Activated CD4-positive, alpha-beta T cell treated with anti-CD3 and anti-CD28 coated beads, Interleukin-2, amount 50 U/mL, for 4 hours (primary cell): ENCODE measurements at places on chromosomes 4 and X.

GRCh38 chrX:99603091-99603814 lies 806.8 kb downstream of the PCDH19 start:
- DNase-seq = no peak

DNA sequence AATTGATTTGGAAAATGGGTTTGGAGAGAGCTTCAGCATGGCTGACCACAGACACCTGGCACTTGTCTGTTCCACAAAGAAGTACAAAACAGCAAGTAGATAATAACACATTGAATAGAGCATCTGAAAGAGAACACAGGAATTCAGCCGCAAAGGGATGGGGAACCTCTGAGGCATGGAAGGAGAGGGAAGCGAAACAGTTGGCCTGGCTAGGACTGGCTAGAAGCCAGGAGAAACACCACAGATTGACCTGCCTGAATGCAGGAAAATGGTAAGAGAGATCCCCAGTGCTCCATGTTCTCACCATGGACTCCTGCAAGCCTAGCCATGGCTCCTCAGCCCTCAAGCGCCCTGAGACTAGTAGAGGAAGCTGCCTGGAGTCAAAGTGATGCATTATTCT lies 169.7 kb upstream of the SH3RF1 start:
- DNase-seq = no peak

DNA sequence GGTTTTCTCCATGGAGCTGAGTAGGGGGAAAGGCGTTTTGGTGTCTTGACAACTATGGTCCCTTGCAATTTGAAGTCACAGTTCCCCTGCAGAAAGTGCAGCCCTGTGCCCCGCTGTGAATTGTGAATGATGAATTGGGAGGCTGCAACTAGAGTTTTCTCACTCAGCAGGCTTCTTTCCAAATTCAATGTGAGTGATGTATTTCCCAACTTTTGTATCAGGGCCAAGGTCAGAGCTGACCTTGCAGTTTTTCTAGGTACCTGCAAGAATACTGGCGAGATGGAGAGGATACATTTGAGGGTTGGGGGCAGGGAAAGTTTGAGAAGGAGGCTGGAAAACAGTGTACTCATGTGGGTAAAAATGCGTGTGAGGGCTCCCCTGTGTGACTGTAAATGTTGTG lies 11.7 kb downstream of the PHEX start:
- no peak for DNase-seq

GRCh38 chrX:97898798-97899197 lies 1015.1 kb downstream of the RPA4 start:
- DNase-seq = no peak

DNA sequence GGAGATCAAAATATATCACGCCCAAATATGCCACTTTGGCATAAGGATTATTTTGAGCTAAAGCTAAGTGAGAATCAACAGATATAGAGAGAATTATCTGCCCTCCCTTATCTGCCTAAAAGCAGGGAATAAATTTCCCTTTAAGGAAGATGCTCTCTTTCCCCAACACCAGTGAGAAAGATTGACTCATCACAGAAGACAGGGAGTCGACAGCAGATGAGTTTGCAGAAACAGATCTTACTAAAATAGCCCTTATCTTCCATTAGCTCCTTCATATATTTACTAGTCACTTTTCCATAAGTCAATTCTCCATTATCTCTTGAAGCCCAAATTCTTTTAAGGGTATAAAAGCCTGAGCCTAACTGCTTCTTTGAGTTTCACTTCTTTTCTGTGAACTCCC lies 156.6 kb downstream of the CAMK2D start:
- no peak for DNase-seq

- no peak for DNase-seq
Measured at GRCh38 chr4:52982255-52982945, 120.3 kb downstream of the RASL11B start.

DNA sequence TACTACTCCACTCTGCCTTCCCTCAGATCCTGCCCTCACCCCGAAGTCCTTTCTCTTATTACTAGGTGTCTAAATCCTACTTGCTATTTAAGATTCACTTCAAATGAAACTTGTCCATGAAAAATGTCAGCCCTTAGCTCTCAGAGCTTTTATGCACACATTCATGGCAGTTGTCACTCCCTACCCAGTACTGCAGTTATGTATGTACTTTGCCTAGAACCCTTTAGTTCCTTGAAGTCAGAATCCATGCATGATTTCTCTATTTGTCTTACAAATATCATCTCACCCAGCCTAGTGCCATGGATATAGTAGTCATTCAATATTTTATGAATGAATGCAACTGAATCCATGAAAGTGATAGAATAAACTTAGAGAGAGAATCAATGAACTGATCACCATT lies 3.3 kb upstream of the EPGN start:
- no peak for DNase-seq

- no peak for DNase-seq
Measured at GRCh38 chr4:73533515-73534422, 52.2 kb downstream of the AFM start.
